ENCODE measurements at places on chromosomes 6 and 20.

DNA sequence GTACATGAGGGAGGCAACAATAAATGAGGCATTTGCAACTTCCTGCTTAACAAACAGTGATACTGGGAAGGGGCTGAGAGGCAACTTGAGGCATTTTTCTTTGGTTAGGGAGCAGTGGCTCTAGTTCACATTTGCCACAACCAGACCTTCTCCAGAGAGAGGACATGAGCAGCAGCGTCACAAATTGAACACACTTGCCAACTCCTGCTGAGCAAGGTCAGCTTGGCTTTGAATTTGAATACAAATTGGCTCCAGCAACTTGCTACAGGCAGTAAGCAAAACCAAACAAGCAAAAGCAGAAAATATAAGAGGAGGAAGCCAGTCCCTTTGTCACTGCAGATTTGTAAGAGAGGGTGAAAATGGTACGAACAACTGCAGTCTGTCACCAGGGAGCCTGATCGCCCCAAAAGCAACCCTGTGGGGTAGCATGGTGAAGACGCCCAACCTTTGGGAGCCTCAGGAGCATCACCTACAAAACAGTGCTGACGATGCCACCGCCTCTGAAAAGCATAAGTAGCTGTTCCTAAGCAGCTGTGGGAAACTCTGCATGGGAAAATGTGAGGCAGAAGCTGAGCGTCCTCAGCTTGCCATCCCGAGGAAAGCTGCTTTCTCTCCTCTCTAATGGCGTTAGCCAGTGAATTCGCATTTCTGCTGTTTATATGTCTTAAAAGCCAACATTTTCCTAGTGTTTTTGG is 378.7 kb downstream of the RNGTT start:
- DNase-seq = no peak

GRCh38 chr20:40979247-40979646 is 49.4 kb upstream of the TOP1 start:
- no peak for DNase-seq

- DNase-seq = no peak
Observed at GRCh38 chr6:44468835-44469234, 81.3 kb downstream of the CDC5L start.

DNA sequence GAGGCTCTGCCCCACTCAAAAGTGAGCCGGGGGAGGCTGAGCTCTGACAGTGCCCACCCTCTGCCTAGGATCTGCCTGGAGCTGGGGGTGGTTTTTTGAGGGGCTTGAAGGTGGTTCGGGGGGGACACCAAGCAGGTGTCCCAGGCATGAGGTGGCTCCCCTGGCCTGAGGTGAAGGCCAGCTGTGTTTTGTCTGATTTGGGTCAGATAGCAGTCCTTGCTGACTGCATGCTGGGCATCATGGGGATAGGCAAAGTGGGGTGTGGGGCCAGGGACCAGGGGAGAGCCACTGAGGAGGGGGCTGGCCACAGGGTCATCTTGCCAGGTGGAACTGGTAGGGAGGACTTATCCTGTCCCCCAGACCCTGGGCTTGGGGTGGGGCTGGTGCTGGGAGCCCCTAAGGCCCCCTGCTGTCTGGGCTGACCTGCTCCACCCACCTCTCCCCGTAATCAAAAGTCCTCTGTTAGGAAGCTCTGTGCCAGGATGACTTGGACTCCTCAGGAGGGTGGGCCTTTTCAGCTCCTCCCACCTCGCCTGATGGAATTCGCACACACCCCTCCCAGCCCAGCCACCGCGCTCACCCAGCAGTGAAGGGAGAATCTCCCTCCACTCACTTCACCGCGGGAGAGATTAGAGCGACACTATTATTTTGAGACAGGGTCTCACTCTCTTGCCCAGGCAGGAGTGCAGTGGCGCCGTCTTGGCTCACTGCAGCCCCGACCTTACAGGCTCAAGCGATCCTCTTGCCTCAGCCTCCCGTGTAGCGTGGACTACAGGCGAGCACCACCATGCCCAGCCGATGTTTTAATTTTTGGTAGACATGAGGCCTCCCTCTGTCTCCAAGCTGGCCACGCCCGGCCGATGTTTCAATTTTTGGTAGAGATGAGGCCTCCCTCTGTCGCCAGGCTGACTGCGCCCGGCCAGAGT is 1.5 kb upstream of the COL9A3 start:
- no peak for DNase-seq

DNA sequence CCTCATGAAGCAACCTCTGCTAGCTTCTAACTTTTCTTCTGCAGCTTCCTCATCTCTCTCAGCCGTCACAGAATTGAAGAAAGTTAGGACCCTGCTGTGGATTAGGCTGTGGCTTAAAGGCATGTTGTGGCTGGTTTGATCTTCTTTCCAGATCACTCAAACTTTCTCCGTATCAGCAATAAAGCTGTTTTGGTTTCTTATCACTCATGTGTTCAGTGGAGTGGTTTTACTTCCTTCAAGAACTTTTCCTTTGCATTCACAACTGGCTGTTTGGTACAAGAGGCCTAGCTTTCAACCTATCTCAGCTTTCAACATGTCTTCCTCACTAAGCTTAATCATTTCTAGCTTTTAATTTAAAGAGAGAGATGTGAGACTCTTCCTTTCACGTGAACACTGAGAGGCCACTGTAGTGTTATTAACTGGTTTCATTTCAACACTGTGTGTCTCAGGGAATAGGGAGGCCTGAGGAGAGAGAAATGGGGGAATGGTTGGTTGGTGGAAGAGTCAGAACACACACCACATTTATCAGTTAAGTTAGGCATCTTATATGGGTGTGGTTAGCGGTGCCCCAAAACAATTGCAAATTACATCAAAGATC is 17.2 kb downstream of the ZSCAN23 start:
- no peak for DNase-seq

Data from stimulated activated CD8-positive, alpha-beta memory T cell treated with anti-CD3 and anti-CD28 coated beads, Interleukin-15, amount 100 ng/mL, for 4 hours (primary cell).